ENCODE measurements at places on chromosomes 3 and 15. TPM values are rescaled to one million over a fixed set of nuclear protein-coding genes. Genes with fewer than 3 reads are reported as not detected.
A peak's percentile ranks its signal among the peaks of the same experiment; 100 is the strongest.

Gene GABRR3
- total RNA-seq, result not detected

Gene OR4F6
- not detected for total RNA-seq

Gene PAK6
- 42.1 TPM for total RNA-seq

Gene ACAA1
- total RNA-seq, result 86.1 TPM

Gene MRAS
- total RNA-seq, result 92.4 TPM

Gene NOX5
- total RNA-seq, result 0.88 TPM

Gene LRRC31
- not detected for total RNA-seq

Gene PHC3
- total RNA-seq, result 84.9 TPM

Gene RSRC1
- 51.7 TPM for total RNA-seq

Gene SH2D7
- not detected for total RNA-seq

Gene ARGFX
- total RNA-seq, result not detected

- H3K27me3 ChIP-seq, result no peaks in the 10 kb centered on the region
- peaks cover 8% of the 10 kb centered on the region for H3K36me3 ChIP-seq
- H3K4me3 ChIP-seq, result no peak overlapping the region
- H3K4me1 ChIP-seq, result peaks cover 3% of the 10 kb centered on the region
- no peak overlapping the region for H3K27ac ChIP-seq
- no peak for DNase-seq
Observed at GRCh38 chr3:133943639-133944141, 48.0 kb upstream of the RAB6B start.

- no peaks in the 10 kb centered on the region for H3K27me3 ChIP-seq
- H3K4me3 ChIP-seq, result peak overlapping the region; percentile 28
- H3K36me3 ChIP-seq, result peaks cover 4% of the 10 kb centered on the region
- H3K4me1 ChIP-seq, result peaks cover 27% of the 10 kb centered on the region
- DNase-seq, result peak; percentile 61
- H3K27ac ChIP-seq, result peak overlapping the region; percentile 62
Observed at GRCh38 chr3:194133661-194134230, 2.2 kb upstream of the HES1 start.

DNA sequence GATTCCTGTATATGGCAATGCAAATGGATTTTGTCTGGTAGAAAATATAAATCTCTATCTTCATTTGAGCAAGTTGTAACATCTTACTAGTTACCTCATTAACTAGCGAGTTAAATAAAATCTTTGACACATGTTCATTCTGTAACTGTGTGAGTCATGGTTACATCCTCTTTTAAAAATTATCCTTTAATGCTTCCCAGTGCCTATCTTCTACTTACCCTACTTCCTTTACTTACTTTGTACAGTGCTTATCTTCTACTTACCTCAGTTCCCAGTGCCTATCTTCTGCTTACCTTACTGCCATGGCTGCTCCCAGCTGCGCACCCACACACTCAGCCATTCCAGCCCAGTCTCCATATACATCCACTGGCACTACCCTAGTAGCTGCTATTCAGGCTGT is 71.9 kb upstream of the GOLGA8B start:
- H3K27me3 ChIP-seq, result no peaks in the 10 kb centered on the region
- no peak for DNase-seq
- H3K36me3 ChIP-seq, result no peaks in the 10 kb centered on the region
- no peak overlapping the region for H3K4me3 ChIP-seq

GRCh38 chr15:59591356-59591755 is 20.2 kb upstream of the GCNT3 start:
- H3K36me3 ChIP-seq, result no peaks in the 10 kb centered on the region
- H3K27me3 ChIP-seq, result no peaks in the 10 kb centered on the region
- H3K4me3 ChIP-seq, result no peak overlapping the region
- peaks cover 18% of the 10 kb centered on the region for H3K4me1 ChIP-seq

GRCh38 chr3:53506110-53506762 is 11.8 kb downstream of the CACNA1D start:
- no peak overlapping the region for H3K4me3 ChIP-seq
- H3K27me3 ChIP-seq, result no peaks in the 10 kb centered on the region
- no peaks in the 10 kb centered on the region for H3K36me3 ChIP-seq
- no peak for DNase-seq
- no peak overlapping the region for H3K27ac ChIP-seq

DNA sequence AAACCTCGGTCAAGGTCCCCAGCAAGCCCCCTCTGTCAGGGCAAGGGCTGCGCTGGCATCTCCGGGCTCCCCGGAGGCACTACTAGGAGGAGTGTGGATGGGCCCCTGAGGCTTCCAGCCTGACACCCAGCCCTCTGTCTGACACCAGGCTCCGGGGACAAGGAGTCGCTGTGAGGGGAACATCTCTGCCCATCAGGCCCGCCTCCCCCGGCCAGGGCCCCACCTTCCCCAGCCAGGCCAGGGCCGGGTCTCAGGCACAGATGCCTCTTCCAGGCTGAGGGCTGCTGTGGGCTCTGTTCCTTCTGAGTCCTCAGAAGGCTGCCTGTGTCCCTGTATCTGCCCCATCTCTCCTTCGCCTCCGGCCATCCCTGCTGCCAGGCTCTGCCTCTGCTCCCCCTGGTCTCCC is 15.8 kb downstream of the CSPG4 start:
- H3K4me3 ChIP-seq, result no peak overlapping the region
- no peaks in the 10 kb centered on the region for H3K27me3 ChIP-seq

GRCh38 chr3:157540656-157541055 is 37.4 kb upstream of the VEPH1 start:
- DNase-seq, result no peak
- H3K27me3 ChIP-seq, result no peaks in the 10 kb centered on the region
- peaks cover 19% of the 10 kb centered on the region for H3K4me1 ChIP-seq

- peak overlapping the region; percentile 85 for H3K27ac ChIP-seq
- DNase-seq, result peak; percentile 76
- peaks cover 75% of the 10 kb centered on the region for H3K4me1 ChIP-seq
- H3K27me3 ChIP-seq, result no peaks in the 10 kb centered on the region
Observed at GRCh38 chr3:42057561-42058211, 33.5 kb upstream of the TRAK1 start.

DNA sequence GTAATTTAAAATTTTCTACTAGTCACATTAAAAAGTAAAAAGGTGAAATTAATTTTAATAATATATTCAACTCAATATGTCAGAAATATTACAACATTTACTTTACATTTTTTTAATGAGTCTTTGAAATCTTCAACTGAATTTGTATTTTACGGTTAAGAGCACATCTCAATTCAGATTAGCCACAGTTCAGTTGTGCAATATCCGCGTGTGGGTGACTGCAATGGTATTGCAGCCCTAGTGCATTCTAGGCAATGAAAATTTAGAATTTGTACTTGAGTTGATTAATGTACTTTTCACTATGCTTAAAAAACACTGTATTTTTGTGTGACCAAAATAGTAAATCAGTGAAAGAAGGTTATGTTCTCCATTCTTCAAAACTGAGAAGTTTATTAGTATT is 57.3 kb downstream of the CEP63 start:
- no peak for DNase-seq
- H3K4me3 ChIP-seq, result no peak overlapping the region
- H3K36me3 ChIP-seq, result peaks cover 10% of the 10 kb centered on the region
- H3K27me3 ChIP-seq, result no peaks in the 10 kb centered on the region

DNA sequence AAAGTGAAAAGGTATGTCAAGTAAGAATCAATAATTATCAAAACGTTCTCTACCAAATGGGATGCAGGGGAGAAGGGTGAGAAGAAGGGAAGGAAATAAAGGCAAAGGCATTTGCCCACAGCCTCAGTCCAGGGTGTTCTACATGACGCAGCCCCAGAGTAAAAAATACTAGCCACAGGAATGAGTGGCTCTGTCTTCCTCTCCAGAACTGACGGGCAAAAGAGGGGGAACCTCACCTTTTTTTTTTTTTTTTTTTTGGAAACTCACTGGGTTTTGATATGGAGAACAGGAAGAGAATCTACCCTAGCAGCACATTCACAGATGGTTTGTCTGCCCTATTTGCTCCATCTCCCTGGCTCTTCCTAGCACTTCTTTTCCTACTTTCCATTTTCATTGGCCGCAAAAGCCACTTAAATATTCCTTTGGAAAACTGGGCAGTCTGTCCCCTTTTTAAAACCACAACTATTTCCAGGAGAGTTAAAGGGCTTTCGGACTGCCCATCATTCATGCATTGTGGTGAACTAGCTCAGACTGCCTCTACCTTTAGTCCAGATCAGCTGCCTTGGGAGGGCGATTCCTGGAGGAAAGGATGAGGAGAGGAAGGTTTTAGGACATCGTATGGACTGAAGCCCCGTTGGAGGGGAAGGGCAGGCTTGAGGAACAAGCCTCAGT is 28.2 kb downstream of the B3GNT5 start:
- H3K27ac ChIP-seq, result no peak overlapping the region
- DNase-seq, result no peak
- H3K4me3 ChIP-seq, result no peak overlapping the region
- H3K27me3 ChIP-seq, result no peaks in the 10 kb centered on the region
- peaks cover 14% of the 10 kb centered on the region for H3K4me1 ChIP-seq
- H3K36me3 ChIP-seq, result no peaks in the 10 kb centered on the region

- H3K36me3 ChIP-seq, result no peaks in the 10 kb centered on the region
- DNase-seq, result peak; percentile 22
Observed at GRCh38 chr3:111924283-111924682, 54.5 kb upstream of the ABHD10 start.

DNA sequence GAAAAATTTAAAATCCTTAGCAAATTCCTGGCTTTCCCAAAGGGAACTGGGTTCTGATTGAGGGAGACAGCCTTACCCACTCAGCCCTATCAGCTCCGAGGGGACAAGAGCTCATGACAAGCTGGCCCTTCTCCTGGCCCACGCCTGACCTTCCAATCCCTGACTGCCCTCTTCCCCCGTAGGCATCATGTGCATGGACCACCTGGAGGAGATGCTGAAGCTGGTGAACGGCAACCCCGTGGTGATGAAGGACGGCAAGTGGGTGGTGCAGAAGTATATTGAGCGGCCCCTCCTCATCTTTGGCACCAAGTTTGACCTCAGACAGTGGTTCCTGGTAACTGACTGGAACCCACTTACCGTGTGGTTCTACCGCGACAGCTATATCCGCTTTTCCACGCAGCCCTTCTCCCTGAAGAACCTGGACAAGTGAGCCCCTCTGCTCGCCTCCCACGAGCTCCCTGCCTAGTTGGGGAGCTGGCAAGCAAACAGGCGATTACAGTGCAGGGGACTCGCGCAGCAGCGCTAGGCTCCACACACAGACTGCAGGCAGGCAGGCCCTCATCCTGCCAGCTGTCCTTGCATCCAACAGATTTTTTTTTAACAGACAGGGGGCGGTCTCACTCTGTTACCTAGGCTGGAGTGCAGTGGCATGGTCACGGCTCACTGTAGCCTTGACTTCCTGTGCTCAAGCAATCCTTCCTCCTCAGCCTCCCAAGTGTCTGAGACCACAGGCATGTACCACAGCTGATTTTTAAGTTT is 16.8 kb downstream of the RPUSD3 start:
- no peaks in the 10 kb centered on the region for H3K27me3 ChIP-seq
- H3K36me3 ChIP-seq, result no peaks in the 10 kb centered on the region
- no peaks in the 10 kb centered on the region for H3K4me1 ChIP-seq
- DNase-seq, result no peak
- no peak overlapping the region for H3K4me3 ChIP-seq

DNA sequence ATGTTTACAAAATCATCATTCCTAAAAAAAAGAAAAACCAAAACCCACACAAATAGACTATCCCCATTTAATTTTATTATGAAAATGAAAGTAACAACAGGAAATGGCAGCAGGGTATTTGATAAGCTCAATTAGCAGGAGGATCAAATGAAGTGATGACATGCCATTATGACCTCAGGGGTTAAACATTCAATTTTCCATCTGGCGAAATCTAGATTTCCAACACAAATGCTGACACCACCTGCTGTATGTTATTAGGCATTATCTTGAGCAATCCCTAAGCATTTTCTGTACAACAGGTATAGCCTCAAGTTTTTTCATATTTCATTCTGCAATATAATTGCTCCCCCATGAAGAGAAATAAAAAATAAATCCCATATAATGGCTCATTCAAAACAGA is 57.1 kb downstream of the SHQ1 start:
- no peaks in the 10 kb centered on the region for H3K27me3 ChIP-seq
- H3K4me3 ChIP-seq, result no peak overlapping the region
- H3K27ac ChIP-seq, result no peak overlapping the region

DNA sequence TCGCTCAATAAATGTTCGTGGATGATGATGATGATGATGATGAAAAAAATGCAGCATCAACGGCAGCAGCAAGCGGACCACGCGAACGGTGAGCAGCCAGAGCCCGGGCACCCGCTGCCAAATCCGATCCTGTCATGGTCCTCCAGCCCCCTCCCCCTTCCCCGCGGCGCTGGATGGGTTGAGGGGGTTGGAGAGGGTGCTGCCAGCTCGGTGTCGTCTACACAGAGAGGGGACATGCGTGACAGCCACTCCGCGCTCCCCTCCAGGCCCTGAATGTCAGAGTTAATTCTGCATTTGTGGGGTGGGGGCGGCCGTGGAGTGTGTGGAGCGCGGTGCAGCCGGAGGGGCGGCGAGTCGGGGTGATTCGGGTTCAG is 722 bp downstream of the CACNA1D start:
- peak overlapping the region; percentile 4 for H3K27ac ChIP-seq
- no peaks in the 10 kb centered on the region for H3K27me3 ChIP-seq
- no peaks in the 10 kb centered on the region for H3K36me3 ChIP-seq
- peak overlapping the region; percentile 67 for H3K4me3 ChIP-seq
- H3K4me1 ChIP-seq, result peaks cover 9% of the 10 kb centered on the region
- peak; percentile 34 for DNase-seq

DNA sequence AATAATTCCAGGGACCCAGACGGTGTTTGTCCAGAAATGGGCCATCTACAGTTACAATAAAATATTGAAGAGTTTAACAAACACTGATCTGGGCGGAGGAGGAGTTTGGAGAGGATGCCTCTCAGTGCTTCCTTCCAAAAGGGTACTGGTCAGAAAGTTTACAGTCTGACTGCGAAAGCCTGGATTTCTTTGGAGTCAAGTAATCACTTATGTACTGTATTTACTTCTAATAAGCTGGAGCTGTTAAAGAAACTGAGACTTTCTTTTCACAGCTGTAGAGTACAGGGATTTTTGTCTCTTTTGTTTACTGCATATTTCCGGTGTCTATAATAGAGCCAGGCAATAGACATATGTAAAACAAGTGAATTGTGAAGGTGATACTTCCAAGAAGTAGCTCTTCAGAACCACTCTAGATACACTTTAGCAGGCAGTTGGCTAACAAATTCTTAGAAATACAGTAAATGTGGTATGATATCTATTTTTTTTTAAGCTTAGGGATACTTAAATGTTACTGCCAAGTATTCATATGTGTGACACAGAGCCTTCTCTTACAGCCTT is 22.1 kb upstream of the NEO1 start:
- DNase-seq, result no peak
- peaks cover 4% of the 10 kb centered on the region for H3K4me1 ChIP-seq
- no peaks in the 10 kb centered on the region for H3K27me3 ChIP-seq
- H3K27ac ChIP-seq, result no peak overlapping the region
- H3K36me3 ChIP-seq, result no peaks in the 10 kb centered on the region

Measured in thyroid gland (tissue), 4 donors.